GM19239 (cell line): ENCODE measurements at places on chromosomes 5 and 9.

GRCh38 chr5:116539222-116539621, 35.4 kb downstream of the SEMA6A start:
- no peak for DNase-seq

- no peak for DNase-seq
Observed at GRCh38 chr5:109805883-109806282, 116.2 kb downstream of the MAN2A1 start.

GRCh38 chr9:95182854-95183563, 134.5 kb downstream of the FANCC start:
- no peak for DNase-seq

GRCh38 chr5:169934990-169935389, 45.3 kb downstream of the INSYN2B start:
- no peak for DNase-seq

DNA sequence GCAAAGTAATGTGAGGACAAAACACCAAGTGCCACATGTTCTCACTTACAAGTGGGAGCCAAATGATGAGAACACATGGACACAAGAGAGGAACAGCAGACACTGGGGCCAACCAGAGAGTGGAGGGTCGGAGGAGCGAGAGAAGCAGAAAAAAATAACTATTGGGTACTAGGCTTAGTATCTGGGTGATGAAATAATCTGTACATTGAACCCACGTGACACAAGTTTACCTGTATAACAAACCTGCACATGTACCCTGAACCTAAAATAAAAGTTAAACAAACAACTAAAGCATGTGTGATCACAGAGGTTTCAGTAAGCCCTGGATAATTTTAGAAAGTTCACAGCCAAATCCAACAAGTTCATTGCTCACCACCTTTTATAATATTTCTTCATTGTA, 160.1 kb downstream of the TENT4A start:
- no peak for DNase-seq

GRCh38 chr9:113564498-113565237, 101.1 kb downstream of the RGS3 start:
- DNase-seq = no peak

GRCh38 chr5:66249920-66250319, 105.8 kb downstream of the SREK1 start:
- DNase-seq = no peak

DNA sequence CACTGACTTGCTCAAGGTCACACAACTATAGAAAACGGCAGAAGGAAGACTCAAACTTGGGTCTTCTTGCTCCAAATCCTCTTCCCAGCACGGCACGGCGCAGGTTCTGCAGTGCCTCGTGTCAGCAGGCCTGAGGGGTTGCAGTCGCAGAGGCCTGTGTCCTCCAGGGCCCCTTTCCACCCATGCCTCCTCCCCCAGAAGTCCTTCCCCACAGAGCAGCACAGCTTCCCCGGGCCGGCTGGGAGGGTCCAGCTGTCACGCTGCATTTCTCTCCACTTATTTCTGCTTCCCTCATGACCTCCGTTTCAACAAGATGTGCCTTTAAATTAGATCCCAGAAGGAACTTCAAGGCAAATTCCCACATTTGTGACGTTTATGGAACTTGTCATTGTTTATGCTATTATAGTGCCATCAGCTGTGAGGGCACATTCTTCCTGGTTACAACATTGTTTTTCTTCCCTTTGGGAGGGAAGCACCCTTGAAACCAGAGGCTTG, 148.4 kb downstream of the C5orf15 start:
- no peak for DNase-seq

GRCh38 chr5:20618340-20618739, 630.3 kb upstream of the CDH18 start:
- no peak for DNase-seq

DNA sequence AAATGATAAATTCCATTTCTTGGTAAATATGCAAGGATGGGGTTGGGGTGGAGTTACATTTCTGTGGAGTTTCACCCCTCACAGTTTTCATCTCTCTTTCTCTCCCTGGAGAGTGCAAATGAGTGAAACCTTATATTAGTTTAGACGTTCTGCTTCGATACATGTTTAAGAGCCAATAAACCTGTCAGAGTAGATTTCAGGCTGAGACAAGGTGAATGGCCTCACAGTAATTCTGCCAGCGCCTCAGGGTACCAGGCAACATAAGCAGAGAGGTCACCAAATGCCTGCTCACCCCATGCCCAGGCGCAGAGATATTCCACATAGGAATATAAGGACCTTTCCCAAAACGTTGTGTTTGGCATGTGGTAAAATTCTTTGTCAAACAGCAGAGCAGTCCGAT, 154.9 kb upstream of the VLDLR start:
- DNase-seq = no peak

- DNase-seq = no peak
Observed at GRCh38 chr9:20604562-20604961, 17.7 kb downstream of the MLLT3 start.
